ENCODE measurements at places on chromosomes 12 and 14.

DNA sequence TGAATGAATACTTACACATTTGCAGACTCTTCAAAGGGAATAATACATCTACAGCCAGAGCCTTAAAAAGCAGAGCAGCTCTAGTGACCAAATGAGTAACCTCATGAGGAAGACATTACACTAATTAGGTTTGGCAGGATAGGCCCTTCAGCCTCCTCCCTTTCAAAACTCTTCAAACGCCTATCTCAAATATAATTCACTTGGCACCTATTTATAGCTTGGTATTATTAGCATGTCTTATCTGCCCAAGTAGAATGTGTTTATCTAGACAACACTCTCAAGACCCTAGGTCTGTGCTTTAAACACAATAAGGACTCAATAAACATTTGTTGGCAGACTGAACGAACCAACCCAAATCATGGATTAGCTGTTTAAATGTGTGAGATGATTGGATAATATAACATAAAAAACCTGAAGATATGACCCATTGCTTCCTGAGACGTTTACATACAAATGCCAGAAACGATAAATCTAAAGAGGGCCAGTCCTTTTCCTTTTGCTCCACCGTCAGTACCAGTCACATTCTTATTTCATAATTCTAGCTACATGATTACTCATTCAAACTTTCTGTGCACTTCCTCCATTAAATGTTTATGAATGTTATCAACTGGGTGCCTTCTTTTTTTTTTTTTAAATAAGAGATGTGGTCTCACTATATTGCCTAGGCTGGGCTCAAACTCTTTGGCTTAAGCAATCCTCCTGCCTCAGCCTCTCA is 123.3 kb downstream of the CEP83 start:
- no peak for DNase-seq

GRCh38 chr14:74980731-74981461 is 21.8 kb upstream of the EIF2B2 start:
- no peak for DNase-seq

DNA sequence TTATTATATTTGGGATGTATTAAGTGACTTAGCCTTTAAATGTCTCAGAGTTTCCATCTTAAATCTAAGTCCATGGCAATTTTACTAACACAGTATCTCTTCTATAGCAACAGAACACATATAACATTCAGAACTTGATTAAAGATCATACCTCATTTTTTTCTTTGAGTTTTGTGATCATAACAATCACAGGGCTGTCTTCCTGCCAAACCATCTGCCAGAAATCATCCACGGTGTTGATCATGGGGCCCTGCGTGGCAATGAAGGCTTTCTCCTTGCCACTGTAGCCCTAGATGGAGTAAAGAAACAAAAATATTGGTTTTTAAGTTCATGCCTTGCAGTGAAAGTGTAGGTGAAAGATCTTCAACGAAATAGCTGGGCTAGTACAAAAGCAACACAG is 46.7 kb upstream of the PTPRB start:
- no peak for DNase-seq

DNA sequence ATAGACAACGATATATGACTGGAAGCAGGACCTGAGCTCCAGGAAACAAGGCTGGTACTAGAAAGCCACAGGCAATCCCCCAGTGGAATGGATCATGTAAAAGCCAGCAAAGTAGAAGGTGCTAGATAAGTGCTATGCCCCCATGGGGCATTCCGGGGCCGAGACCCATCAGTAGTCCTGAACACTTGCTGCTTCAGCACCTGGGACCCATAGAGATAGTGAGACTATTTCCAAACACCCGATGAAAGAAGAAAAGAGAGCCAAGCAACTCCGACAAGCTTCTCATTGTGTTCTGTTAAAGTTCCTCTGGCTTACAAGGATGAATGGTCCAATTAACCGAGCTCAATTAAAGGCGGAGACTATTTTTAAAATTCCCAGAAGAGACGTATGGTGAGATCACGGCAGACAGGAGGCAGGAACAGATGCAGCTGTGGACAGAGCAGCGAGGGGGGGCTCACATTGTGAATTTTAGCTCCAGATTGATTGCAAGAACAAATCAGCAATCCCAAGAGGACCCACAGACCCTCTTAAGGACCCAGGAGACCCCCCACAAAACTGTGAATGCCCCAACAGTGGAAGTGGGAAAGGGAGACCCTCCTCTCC is 142.5 kb upstream of the OVCH1 start:
- DNase-seq, result no peak

DNA sequence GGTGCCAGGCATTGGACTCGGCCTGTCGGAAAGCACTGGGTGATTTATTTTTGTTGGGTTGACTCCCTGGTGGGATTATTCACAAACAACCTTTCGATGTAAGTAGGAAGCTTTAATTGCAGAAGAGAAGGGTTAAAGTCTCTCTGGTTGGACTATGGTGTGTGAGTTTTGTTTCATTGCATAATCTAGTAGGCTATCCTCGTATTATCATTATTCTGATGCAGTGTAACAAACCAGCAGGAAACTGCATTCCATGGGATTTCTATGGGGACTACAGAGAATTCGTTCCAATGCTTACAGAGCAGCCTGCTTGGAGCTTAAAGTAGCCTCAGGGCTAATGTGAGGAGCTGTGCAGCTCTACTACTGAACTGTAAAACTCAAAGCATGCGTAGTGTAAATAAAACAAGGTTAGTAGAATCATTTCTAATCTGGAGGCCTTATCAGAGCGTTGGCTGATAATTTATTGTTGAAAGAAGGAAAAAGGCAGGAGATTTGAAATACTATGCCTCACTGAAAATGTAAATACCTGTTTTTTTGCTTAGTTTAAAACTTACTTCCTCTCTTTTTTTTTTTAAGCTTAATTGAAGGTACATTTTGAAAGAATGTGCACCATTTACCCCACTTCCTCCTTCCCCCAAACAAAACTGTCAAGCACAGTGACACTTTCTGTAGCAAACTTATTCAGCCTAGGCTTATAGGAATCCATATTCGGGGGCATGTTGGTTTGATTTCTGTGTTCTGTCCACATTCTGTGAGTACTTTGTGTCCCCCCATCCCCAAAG is 226.7 kb downstream of the NPAS3 start:
- DNase-seq, result no peak

DNA sequence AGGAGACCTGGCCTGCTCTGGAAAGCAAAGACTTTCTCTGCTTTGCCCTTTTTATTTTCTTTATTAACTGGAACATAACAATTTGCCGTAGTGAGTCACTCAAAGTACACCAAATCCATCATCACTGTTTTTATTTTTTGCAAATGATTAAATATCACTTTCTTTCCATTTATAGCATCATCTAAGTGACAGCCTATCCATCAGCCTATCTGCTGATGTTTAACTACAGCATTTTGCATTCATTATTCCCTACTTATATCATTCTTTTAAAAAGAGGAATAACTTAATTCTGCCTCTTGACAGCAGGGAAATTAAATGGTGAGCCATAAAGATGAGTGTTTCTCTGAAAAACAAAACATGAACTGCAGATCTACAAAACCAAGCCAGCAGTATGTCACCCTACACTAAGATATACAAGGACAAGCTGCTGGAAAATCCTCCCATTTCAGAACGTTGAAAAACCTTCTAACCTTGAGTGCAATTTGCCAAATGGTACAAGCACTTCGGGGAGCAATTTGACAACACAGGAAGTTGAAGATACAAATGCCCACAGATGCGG is 821.3 kb upstream of the TMEM132C start:
- no peak for DNase-seq

- DNase-seq, result peak; percentile 27
These were observed 59.1 kb downstream of the TBC1D30 start for GRCh38 chr12:64883264-64884163.

DNA sequence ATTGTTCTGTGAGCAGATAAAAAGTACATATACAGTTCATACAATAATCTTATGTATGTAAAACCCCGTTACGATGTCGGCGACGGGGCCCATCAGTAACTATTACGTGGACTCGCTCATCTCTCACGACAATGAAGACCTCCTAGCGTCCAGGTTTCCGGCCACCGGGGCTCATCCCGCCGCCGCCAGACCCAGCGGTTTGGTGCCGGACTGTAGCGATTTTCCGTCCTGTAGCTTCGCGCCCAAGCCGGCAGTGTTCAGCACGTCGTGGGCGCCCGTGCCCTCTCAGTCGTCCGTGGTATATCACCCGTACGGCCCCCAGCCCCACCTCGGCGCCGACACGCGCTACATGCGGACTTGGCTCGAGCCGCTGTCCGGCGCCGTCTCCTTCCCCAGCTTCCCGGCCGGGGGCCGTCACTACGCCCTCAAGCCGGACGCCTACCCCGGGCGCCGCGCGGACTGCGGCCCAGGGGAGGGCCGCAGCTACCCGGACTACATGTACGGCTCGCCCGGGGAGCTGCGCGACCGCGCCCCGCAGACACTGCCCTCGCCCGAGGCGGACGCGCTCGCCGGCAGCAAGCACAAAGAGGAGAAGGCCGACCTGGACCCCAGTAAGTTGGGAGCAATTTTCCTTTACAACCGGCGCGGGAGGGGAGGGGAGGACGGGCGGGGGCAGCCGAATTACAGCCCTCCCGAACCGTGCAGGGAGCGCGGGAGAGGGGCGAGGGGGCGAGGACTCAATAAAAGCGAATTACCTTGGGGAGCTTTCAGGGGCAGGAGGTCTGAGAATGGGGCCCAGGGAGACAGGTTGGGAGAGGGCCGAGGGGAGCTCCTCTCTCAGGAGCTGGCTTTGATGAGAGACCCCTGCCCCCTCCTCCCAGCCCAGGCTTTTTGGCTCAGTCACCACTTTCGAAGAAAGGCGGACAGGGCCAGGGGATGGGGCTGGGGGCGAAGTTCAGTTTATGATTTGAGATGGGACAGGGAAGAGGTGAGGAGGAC is at the start of gene HOXC9:
HOXC9 (plus strand) TSS at position 46 of the 999 bp plus-strand sequence; CDS start at position 74, 28 bp downstream.
- no peak for DNase-seq

DNA sequence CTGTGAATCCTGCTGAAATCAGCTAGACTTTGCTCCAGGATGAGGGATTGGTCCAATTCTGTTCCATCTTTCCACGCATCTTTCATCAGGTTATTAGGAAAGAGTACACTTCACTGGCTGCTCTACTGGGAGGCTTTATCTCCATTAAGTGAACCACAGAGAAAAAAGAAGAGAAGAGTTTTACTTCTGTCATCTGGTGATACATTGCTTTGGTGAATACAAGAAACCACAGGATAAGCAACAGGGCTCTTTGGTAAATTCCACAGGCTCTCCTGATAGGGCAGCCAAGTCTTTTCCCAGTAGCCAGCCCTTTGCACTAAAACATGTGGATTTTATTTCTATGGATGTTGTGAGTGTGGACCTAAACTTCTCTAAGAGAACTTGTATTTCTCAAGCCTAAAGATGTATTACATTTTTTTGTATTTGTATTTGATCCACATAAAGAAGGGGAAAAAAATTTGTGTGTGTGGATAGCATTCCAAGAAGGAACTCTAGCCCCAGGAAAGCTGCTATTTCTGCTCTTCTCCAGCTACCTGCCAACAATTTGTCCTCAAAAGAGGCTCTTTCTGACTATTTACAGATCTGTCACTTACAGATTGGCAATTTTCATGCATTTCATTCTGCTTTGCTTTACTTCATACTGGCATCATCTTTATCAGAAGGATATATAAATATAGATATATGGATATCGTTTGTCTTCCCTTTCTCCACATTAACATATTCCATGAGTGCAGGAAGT is 1117.6 kb upstream of the TMEM132C start:
- DNase-seq, result no peak

GRCh38 chr14:105388110-105388951 is 10.0 kb upstream of the TEX22 start:
- no peak for DNase-seq

DNA sequence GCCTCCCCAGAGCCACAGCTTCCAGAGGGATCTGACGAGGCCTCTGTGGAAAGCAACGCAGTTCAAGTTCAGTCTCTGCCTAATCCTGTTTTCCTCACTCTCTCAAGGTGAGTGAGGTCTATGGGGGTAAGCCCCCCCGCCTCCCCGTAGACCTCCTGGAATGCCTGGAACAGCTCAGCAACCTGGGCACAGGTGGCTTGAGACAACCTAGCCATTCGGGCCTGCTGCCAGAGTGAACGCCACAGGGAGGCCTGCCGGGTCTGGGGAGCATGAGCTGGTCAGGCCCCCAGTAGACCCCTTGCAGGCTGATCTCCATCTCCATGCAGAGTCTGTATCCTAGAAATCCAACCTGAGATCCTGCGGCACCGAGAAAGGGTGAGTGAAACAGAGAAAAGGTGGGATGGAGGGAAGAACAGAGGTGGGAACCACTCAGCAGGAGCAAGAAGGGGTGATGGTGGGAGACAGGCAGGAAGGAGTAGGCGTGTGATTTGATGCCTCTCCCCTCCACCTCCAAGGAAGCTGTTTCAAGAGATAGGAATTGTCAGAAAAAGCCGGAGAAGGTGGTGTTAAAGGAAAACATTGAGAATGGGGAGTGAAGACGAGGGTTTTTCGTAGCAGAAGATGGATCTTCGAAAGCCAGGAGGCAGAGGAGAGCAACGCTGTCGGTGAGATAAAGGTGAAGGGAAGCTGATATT is 123.1 kb upstream of the PRMT8 start:
- DNase-seq, result no peak
